ENCODE measurements at places on chromosomes 2 and 18.

DNA sequence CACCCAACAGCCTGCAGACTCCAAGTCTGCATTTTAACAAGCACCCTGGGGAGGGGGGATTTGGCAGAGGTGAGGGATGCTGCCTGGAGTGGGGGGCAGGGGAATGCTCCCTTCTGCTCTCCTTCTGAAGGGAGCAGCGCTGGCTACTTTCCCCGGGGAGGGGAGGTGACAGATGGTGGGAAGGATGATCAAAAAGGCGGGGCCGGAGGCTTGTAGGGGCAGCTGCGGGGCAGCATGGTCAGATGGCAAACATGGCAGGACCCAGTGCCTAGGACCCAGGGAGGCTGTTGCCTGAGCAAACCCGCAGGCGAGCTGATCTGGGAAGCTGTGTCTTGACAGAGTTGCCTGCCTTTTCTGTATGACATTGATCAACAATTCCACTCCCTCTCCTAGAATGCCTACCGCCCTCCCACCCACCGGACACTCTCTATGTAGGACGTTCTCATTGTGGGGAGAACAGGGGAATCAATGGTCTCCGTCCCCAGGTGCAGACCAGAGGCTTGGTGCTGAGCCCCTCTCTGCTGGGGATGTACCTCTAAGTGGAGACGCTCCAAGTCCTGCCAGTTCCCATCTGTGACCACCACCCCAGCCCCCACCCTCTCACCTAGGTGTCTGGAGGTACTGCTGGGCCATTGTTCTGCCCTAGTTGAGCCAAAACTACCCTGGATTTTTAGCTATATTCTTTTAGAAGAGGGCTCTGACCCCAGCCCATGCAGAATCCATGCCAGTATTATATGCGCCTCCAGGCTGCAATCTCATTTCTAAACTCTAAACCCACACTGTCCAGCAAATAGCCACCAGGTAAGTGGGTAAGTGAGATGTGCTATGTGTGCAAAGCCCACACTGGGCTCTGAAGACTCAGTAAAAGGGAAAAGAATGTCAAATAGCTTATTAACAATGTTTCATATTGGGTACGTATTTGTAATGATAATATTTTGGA, 89.7 kb upstream of the SEC11C start:
- peak; percentile 78 for DNase-seq

GRCh38 chr2:48508461-48509124, 21.4 kb upstream of the STON1 start:
- DNase-seq, result no peak

GRCh38 chr18:39730606-39731005, 2165.0 kb upstream of the CELF4 start:
- no peak for DNase-seq

GRCh38 chr2:104332731-104333130, 521.2 kb upstream of the POU3F3 start:
- DNase-seq, result no peak

DNA sequence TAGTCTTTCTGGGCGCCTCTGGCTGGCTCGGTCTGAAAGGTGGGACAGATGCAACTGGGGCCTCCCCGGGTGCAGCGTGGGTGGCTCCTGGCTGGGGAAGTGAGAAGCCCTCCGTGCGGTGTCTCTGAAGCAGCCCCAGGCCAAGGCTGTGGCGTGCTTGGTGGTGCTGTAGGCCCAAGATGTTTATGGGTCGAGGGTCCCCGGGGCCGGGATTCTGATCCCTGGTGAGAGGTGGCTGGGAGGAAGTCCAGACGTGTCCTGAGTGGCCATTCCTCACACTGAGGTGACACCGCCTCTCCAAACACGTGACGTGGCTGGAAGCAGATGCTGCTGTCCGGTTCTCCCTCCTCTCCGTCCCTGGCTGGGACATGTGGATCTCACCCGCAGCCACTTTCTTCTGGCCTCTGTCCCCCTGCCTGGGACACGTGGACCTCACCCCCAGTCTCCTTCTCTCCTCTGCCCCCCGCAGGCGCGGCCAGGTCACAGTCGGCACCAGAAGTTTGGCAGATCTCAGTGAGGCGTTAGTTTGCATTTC, 12.6 kb downstream of the RTP5 start:
- DNase-seq, result peak; percentile 24

GRCh38 chr2:217382794-217383193, 522.9 kb upstream of the TNP1 start:
- no peak for DNase-seq

GRCh38 chr18:44197832-44198611, 482.7 kb upstream of the SETBP1 start:
- no peak for DNase-seq

DNA sequence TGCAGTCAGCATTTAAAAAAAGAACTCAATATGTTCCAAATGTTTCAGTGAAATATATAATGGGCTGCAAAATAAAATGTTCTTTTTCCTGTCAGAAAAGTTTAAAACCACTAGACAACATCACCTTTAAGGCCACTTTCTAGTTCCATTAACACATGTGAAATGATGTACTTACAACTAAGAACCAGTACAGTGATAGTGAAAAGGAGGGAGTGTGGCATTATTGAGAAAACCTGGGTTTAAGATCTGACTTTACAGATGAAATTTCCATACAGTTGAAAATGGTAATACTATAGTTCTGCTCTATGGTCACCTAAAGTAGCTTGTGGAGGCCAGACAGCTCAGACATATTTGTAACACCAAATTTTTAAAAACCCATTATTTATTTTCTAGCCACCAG, 14.7 kb downstream of the MEX3C start:
- DNase-seq, result no peak

GRCh38 chr2:176851889-176852483, 360.6 kb upstream of the HNRNPA3 start:
- DNase-seq, result no peak
